ENCODE measurements at places on chromosomes 16 and 17.

DNA sequence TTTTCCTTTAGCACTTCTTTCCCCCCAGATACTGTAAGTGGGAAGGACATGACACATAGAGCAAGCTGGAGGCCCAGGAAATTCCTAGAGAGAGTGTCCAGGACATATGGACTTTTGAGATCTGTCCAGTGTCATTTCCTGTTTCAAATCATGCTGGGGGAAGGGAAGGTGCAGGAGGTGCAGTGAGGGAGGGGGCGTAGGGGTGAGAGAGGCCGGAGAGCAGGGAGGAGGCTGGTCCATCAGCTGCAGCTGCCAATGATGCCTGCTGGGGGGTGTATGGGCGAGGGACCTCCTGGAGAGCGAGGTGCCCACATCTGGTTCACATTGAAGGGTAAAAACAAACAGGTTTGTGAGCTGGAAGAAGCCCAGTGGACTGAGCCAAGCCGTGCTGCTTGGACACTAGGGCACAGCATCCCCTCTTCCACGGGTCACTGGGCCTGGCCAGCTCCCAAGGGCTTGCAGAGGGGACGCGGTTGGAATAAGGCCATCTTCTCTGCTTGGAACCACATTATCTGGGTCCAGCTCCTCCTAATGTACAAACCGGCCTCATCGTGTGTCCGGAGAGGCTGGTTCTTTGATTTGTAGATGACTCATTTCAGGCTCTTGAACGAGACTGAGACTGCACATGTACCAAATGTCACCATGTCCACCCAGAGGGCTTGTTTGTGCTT, 70.4 kb upstream of the SMURF2 start:
- DNase-seq, result peak; percentile 95

GRCh38 chr17:17669580-17670235, 11.6 kb upstream of the RAI1 start:
- no peak for DNase-seq

- DNase-seq, result peak; percentile 69
Observed at GRCh38 chr16:4200000-4200780, 41.7 kb downstream of the SRL start.

DNA sequence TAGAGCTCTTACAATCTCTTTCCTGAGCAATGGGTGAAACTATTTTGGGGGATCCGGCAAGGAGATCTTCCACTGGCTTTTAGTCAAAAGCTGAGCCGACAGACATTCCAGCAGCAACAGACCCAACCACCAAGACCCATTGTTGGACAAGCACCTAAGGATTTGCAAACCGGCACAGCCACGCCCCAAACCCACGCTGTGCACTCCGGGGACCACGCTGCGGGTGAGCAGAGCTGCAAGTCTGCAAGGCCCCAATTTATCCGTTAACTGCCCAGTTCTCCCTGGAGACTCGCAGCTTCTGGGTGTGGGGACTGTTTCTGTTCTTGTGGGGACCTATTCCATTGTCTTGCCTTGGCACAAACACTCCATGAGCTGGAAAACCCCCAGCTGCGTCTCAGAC, 45.9 kb downstream of the C16orf95 start:
- no peak for DNase-seq

DNA sequence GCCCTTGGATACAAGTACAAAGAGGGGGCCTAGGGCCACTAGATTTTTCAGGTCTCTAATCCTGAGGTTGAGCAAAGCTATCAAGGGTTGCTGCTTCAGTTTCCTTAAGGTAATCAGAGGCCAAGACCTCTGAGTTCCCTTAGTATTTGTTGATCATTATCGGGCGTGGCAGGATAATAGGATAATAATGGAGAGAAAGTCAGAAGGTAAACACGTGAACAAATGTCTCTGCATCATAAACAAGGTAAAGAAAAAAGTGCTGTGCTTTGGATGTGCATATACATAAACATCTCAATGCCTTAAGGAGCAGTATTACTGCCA, 41.5 kb upstream of the YPEL2 start:
- no peak for DNase-seq

DNA sequence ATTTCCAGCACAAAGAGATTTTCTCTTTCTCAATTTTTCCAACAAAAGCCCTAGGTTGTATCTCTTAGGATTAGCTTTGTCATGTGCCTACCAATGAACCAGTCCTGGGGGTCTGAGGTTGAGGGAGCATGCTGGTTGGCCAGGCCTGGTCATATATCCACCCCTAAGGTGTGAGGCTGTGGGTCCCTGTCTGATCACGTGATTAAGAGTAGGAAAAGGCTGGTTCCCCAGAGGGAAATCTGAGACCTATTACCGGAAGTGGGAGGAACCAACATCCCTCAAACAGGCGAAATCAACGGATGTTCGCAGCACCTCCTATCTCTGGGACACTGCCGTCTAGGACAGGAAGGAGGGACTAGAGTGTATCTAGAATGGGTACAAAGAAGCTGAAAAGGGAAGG, 185.7 kb upstream of the IRX5 start:
- no peak for DNase-seq

- DNase-seq, result peak; percentile 77
Observed at GRCh38 chr17:17041018-17041521, 1.2 kb upstream of the MPRIP start.

DNA sequence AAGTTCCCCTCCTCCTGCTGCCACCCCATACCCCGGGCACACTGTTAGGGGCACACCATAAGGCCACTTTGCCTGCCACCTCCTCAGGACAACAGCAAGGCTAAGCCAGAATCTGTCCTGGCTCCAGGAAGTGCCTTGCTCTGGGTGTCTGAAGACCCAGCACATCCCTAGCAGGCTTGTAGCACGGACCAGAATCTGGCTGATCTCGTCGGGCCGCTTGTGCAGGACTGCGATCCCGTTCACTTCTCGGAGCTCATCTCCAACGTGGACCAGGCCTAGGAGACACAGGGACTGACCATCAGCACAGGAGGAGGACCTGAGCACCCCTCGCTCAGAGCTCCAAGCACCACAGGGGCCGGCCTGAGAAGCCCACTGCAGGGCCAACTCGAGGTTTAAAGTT, 7.4 kb downstream of the MPP3 start:
- DNase-seq, result no peak

DNA sequence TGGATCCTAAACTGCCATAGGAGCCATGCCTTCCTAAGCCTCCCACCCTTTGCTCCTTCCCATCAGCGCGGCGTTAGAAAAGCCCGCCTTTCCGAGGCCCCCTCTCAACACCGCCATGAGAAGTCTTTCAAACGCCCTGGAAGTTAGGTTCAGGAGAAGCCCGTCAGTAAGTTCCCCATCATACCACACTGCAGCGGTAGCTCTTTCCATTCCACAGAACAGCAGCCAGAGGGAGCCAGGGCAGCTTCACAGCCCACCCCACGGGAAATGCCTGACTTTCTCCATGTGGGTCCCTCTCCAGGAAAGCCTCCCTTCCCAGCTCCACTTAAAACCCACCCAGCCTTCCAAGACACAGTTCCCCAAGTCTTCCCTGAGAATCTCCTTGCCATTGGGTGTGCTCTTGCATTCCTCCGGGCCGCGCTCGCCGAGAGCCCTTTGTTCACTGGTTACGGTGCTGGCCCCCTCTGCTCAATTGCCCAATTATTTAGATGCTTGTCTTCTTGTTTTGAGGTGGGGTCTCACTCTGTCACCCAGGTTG, 28.7 kb downstream of the KIAA0513 start:
- DNase-seq, result peak; percentile 14
